Myometrial cell (primary cell): ENCODE measurements at places on chromosomes 7 and 10. TPM values are rescaled to one million over a fixed set of nuclear protein-coding genes. Genes with fewer than 3 reads are reported as not detected.

The SKAP2 gene
- total RNA-seq: 19.6 and 24.3 TPM in 2 replicates

The C7orf33 gene
- not detected in 2 replicates for total RNA-seq

The DOCK4 gene
- total RNA-seq: 6.6 and 8.1 TPM in 2 replicates

The STOX1 gene
- total RNA-seq: not detected in 2 replicates

The LIPK gene
- not detected in 2 replicates for total RNA-seq

The CCDC146 gene
- under 0.01 and 3.7 TPM in 2 replicates for total RNA-seq

The SPRN gene
- total RNA-seq: 0.89 and 2.0 TPM in 2 replicates
